Retinal pigment epithelial cell (primary cell): ENCODE measurements at places on chromosomes 3 and 15.

- DNase-seq, result no peak
These were observed 389.4 kb downstream of the DIPK2A start for GRCh38 chr3:144361002-144361401.

DNA sequence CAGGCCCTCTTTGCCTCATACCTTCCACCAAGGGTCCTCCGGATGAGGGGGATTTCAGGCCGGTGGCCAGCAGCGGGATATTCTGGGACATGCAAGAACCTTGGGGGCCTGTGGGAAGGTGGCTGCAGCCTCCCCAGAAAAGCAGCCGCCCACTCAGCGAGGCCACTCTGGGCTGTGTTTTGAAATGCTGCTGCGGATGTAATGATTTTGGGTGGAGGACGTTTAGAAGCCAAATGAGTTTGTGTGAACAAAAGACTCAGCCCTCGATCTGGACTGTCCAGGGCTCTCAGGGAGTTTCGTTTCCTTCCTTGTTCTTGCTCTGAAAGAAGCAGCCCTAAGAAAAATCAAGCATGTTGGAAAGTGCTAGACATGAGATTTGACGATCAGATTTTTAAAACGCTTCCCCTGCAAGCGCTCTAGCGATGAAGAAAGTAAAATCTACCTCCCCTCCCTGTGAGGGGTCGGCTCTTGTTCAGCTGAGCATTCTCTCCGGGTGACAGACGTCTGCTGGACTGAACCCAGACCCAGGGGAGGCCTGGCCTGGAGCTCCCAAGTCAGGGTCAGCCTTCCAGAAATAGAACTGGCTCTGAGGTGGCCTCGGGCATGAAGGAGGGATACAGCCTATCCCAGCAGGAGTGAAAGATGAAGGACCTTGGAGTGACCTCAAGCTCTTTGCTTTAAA, 12.9 kb downstream of the HEG1 start:
- DNase-seq, result no peak

DNA sequence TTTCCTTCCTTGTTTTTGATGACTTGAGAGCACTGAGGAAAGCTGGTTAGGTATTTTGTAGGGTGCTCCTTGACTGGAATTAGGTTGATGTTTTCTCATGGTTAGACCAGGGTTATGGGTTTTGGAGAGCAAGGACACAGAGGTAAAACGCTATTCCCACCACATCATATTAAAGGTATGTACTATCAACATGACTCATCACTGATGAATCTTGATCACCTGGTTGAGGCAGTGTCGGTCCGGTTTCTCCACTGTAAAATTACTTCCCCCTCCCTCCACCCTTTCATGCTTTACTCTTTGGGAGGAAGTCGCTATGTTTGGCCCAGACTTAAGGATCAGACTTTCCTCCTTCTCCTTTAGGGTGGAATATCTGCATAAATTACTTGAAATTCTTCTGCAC, 201.6 kb downstream of the EDEM1 start:
- no peak for DNase-seq

DNA sequence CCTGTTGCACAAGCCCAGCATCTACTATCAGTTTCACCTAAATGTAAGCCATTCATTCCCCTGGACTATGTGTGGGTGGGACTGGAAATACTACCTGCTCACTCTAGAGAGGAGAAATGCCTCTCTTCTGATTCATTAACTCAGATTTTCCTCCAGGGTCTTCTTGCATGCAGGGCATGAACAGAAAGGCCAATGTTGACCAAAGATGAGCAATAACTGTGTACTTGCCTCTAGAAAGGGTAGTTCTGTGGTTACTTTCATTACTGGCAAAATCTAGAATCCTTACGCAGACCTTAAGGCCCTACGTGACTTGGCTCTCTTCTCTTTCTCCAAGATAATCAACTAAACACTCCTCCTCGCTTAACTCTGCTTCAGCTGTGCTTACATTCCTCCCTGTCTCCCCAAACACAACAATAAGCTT, 81.4 kb upstream of the PSMD6 start:
- no peak for DNase-seq

- no peak for DNase-seq
These were observed 7.2 kb upstream of the NANOGP8 start for GRCh38 chr15:35092311-35092710.

DNA sequence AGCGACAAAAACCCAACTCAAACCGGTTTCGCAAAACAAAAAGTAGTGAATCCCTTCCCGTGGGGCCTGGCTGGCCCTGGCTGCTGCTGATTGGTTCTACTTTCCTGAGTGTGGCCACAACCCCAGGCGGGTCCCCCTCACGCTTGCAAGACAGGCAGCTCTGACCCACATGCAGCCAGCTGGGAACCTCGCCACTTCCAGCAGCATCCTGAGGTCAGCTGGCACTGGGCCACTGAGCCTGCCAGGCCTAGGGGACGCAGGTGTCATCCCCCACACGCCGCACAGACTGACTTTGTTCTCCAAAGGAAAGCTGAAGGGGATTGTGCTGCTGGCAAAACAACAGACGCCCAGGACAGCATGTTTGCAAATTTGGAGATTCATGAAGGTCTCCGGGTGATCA, 111.1 kb downstream of the TPRA1 start:
- DNase-seq, result no peak

- DNase-seq, result no peak
These were observed 109.6 kb downstream of the ADAMTS9 start for GRCh38 chr3:64578062-64578770.
